Fibroblast of skin of right quadriceps (primary cell): ENCODE measurements at places on chromosomes 1 and 21.

DNA sequence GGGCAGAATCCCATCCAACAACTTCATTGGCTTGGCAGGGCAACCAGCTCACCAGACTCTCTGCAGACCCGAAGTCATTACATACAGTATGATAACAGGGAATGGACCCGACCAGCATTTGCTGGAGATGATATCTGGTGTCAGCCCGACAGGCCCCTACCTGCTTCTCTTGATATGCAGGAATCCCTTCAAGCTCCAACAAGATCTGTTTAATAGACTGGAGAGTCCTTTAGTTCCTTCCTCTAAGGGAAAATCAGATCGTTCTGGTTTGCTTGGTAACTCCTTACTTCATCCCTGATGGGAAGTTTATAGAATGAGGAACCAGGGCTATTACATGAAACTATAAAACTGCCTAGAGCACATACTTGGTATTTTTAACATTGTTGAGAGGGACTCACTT is 61.2 kb downstream of the EDARADD start:
- DNase-seq = no peak

DNA sequence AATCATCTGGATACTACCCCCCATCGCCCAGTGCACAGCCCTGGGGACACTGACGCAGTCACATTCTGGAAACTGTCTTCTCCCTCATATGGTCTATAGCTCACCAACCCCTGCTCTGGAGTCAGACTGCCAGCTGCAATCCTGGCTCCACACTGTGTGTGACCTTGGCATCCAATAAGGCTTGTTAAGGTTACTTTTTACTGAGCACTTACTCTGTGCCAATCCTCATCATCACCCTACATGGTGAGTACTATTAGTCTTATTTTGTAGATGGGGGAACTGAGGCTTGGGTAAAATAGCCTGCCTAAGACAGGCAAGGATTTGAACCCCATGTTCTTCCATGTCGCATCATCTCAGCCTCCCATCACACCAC is 34.9 kb downstream of the AHDC1 start:
- no peak for DNase-seq

DNA sequence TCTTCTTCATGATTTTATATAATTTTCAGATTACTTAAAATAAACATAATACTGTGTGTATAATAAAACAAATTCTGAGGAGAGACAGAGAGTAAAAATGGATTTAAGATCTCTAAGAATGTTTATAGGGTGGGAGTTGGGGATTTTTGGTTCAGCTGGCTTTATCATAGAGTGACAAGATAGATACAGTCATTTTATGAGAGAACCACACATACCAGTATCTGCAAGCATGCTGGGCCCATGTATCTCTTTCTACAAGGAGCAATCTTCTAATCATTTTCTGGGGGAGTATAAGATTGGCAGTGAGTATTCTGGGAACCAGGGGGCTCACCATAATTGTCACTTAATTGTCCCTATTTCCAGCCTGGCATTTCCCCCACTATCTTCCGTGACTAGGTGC is 64.3 kb upstream of the DUSP10 start:
- DNase-seq = no peak

DNA sequence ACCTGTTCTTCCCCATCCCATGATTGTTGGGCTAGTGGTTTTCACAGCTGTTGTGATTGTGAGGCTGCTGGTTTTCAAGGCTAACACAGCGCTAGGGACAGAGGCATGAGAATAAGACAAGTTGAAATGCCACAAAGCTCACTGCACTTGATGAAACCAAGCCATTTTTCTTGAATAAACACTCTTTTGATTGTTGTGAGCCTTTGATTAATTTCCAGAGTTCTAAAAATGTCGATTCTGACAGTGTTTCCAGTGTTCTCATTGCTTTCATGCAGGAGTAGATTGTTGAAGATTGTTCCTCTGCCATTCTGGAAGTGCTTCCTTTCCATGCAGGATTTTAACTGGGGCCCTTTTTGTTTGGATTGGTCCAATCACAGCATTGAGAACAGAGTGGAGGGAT is 134.9 kb upstream of the GRIK3 start:
- no peak for DNase-seq

GRCh38 chr21:14766241-14766640 is 220.1 kb upstream of the SAMSN1 start:
- no peak for DNase-seq

DNA sequence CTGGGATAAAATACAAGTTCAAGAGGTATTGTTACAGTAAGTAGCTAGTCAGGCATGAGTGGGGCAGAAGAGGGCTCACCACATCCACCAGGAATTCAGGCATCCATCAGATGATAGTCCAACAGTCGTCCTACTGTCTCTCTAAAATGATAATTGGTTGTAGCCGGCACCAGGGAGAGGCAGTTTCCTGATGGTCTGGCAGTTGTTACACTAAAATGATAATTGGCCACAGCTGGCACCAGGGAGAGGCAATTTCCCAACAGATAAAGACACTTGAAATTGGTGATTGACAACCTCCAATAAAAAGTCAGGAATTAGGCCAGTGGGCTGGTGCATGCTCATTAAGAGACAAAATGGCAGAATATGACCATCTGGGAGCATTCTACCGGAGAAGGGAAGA is 545.8 kb downstream of the AMY1C start:
- DNase-seq = no peak

- DNase-seq = no peak
These were observed 37.3 kb downstream of the COL24A1 start for GRCh38 chr1:86119214-86119764.

DNA sequence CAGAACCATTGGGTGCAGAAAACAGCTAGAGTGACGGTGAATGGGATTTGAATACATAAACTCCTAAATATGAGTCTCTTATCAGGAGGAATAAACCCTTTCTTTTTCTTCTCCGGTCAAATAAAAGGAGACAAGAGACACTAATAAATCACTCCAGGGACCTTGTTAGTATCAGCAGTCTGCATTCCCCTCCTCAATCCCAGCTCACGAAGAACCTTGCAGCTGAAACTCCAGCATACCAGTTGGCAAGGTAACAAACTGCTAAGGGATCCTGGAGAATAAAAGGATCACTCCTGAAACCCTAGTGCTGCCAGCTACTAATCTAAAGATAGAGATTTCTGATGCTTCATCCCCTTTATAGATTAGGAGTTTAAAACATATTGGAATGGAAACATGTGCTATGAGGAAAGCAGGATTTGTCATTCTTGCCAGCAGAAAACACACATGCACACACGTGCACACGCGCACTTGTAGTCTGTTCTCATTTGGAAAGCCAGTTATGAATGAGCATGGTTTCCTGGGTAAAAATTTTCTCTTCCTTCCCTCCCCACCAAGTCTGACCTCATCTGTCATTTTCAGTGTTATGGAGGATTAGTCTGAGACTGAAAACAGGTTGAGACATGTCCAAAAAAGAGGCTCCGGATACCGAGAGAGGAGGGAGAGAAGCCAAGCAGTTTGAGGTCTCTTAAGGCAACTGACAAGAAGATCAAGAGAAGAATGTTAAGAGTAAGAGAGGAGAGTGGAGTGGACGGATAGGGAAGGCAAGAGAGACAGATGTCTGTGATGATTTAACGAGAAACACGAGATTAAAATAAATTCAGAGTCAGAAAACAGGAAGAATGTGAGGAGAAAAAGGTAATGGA is 10.9 kb downstream of the IER5 start:
- DNase-seq = peak; percentile 73

GRCh38 chr1:41101950-41102607 is 80.6 kb upstream of the SLFNL1 start:
- DNase-seq = peak; percentile 97

- peak; percentile 75 for DNase-seq
These were observed 15.6 kb downstream of the TPM3 start for GRCh38 chr1:154176337-154176736.

- no peak for DNase-seq
These were observed 42.8 kb upstream of the PADI1 start for GRCh38 chr1:17161926-17162800.

GRCh38 chr1:89022167-89022959 is at the start of gene GBP3:
GBP3 (minus strand) TSS chr1:89022866; CDS start chr1:89020721, 2,145 bp downstream.
- peak; percentile 68 for DNase-seq

GRCh38 chr1:215543191-215543606 is 23.9 kb upstream of the KCTD3 start:
- DNase-seq = peak; percentile 39

- peak; percentile 50 for DNase-seq
These were observed 203.0 kb downstream of the PLPP3 start for GRCh38 chr1:56376188-56376984.

DNA sequence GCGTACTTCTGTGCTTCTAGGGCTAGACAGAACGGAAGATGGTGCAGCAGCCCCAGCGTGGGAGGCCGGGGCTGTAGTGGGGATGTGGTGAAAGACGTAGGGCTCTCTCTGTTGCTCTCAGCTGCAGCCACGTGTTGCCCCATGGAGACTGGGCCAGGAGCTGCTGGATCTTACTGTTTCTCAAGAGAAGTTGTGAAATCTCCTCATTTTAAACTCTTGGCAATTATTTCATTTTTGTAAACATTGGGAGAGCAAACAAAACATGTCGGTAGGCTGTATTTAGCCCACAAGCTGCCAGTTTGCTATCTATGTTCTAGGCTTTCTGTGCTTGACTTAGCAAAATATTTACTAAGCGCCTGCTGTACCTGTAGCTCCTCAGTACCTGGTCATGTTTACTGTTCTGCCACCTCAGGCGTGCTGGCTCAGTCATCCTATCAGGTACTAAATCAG is 15.9 kb upstream of the ELOA start:
- DNase-seq = no peak

DNA sequence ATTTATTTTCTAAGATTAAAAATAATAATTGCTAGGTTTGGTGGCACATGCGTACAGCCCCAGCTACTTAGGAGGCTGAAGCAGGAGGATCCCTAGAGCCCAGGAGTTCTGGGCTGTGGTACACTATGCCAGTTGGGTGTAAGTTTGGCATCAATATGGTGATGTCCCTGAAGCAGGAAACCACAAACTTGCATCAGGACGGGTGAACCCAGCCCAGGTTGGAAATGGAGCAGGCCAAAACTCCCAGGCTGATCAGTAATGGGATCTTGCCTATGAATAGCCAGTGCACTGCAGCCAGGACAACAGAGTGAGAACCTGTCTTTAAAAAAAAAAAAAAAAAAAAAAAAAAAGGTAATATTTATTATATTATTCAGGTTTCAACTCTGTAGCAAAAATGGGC is 92.4 kb upstream of the PGD start:
- no peak for DNase-seq

DNA sequence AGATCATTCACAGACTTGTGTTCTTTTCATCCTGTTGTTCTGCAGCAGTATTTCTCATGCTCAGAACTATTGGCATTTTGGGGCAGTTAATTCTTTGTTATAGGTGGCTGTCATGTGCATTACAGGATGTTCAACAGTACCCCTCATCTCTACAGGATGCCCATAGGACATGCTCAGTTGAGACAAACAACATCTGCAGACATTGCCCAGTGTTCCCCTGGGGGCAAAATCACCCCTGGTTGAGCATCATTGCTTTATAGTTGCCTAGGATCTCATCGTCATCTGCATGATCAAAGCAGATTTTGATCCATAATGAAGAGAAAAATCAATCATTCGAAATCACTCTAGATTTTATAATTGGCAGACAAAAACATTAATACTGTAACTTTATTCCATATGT is 222.5 kb upstream of the CACYBP start:
- no peak for DNase-seq

DNA sequence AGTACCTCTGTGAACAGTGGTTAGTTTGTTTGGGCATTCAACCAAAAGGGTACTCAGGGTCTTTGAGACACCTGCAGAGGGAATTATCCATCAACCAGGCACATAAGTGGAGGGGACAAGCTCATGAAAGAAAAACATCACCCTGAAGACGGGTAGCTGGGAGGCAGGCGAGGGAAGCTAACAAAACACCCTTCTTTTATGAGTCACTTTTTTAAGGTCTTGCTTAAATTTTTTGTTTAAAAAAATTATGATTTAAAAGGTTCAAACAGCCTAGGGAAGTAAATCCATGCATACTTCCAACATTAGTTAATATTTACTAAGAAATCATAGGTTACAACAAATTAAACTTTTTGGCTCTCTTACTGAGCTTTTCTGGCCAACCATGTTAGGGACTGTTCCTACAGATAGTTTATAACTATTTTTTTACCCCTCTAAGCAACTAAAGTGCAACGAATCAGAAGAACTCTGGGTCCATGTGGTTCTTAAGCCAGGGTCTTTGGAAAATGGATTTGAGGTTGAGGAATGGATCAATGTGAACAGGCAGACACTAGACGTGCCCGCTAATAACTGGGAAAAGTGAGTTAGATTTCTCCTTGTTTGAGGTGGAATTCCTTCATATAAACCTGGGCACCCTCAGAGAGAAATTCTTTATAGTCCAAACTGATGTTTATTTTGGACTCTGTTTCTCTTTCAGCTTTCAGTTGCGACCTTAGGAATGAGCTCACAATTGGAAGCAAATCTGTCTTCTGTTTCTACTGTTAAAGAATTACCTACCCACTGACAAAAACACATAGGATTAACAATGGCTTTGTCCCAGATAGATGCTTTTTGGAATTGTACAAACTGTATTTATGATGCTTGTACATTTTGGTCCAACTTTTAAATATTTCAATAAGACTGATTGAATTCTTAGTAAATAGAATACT is 123.0 kb downstream of the LYPLAL1 start:
- DNase-seq = peak; percentile 33
